GOT3 (cell line): ENCODE measurements at places on chromosomes 6 and 20.
A peak's percentile ranks its signal among the peaks of the same experiment; 100 is the strongest.

DNA sequence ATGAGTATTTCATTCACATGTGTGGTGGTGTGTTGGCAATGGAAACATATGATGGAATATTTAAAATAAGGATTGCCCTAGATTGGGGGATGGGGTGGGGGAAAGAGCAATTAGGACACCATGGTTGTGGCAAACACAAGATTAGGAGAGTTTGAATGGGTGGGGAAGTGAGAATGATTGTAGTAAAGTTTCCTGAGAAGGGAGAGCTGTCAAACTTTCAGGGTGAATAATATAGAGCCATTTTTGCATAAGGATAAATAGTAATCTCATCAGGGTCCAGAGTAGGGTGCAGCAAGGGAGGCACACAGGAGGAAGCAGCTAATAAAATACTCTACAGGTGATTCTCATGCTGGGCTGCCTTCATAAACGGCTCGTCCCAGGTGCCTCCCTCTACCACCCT lies 294.9 kb upstream of the MARCKS start:
- no peak for DNase-seq

GRCh38 chr6:21384216-21384615 lies 209.3 kb upstream of the SOX4 start:
- no peak for DNase-seq

DNA sequence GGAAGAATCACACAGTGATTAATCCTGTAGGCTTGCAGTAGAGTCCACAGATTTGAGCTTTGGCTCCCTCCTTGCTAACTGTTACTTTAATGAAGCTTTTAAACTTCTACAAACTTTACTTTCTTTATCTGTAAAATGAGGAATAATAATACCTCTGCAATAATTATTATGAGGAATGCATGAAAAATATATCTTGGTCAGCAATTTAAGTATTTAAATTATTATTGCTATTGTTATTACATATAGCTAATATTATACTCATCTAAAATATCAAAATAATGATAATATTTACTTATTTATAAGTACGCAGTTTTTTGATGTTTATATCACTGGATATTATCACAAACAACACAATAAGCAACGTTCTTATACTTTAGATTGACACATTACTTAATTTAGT lies 38.3 kb upstream of the LAMA2 start:
- no peak for DNase-seq

DNA sequence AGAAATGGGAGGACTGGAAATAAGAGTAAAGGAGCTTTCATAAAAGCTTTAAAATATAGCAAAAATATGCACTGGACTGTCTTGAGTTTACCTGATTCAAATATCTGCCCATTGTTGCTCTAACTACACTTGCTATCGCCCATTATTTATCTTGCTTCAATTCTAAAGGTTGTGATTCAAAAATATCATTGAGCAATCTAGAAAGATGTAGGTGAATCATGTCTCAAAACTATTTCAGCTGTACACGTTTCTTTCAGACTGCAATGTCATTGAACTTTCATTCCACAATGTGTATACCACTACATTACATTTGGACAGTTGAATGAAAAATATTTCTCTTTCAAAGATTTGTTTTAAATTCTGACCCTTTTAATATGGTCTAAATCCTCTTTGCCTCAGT lies 545.6 kb downstream of the BMP2 start:
- DNase-seq: no peak

- peak; percentile 37 for DNase-seq
Measured at GRCh38 chr6:7050872-7051779, 56.6 kb upstream of the RREB1 start.

GRCh38 chr6:168095171-168095691 lies 16.2 kb upstream of the FRMD1 start:
- no peak for DNase-seq

DNA sequence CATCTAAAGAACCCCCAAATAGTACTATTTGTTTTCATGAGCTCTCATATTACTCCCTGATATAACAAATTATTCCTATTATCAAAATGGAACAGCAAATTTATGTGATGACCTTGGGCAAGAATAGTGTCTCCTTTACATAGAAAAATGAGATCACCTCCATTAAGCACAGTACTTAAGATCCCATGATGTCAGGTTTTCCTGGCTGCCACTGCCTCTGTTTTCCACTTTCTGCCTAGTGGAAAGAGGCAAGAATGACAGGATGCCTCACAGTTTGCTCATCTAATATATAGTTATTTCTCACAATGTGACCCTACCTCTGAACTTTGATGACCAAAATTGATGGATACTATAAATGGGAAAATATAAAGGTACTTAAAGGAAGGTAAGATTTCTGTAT lies 260.1 kb upstream of the SGK1 start:
- DNase-seq: no peak

DNA sequence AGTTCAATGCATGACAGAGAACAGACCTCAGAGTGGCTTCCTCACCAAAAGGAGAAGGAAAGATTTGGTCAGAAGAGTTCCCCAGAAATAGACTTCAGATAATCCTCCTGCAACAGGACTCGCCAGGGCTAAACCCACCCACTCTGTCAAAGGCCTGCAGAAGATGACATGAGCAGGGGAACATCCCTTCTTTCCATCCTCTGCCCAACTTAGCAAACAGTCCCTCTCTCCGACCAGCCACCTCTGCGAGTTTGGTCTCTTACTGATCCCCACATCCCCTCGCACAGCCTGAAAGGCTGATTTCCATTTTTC lies 7.5 kb downstream of the NFATC2 start:
- DNase-seq: no peak

DNA sequence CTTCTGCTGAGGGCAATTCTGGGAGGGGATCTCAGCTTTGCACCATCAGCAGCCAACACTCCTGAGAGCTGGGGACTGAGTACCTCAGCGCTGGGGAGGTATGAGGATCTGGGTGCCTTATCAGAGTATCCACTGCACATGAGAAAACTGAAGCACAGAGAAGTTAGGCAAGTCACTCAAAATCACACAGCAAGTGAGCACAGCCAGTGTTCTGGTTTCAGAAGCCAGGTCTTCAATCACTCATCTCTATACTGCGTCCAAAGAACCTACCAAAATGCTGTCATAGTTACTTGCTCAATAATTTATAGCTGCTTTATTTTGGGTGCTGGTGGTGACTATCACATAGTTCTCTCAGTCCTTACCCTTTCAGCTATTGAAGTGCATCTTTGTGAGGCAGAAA lies 5.0 kb downstream of the ADTRP start:
- no peak for DNase-seq

GRCh38 chr6:34564181-34564580 lies 8.1 kb upstream of the SPDEF start:
- DNase-seq: no peak

- DNase-seq: no peak
Measured at GRCh38 chr6:117142142-117142541, 123.2 kb upstream of the VGLL2 start.

DNA sequence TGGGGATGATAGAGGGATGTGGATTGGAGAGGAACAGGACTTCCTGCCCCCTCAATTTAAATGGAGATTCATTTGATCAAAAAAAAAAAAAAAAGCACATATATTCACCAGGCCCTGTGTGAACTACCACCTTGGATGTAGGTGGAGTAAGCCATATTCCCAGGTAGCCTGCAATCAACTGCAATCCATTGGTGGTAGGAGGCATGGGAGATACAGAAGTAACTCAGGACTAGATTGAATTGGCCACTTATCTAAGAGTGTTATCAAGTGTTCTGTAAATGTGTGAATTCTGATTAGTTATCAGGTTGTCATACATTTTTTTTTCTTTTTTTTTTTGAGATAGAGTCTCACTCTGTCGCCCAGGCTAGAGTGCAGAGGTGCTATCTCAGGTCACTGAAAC lies 124.1 kb upstream of the ESR1 start:
- no peak for DNase-seq
